ENCODE measurements at places on chromosomes 3 and 15. TPM values are rescaled to one million over a fixed set of nuclear protein-coding genes. Genes with fewer than 3 reads are reported as not detected.

The SLCO2A1 gene
- 11.1 TPM for total RNA-seq

- no peaks in the 10 kb centered on the region for H3K27me3 ChIP-seq
- H3K4me1 ChIP-seq, result peaks cover 5% of the 10 kb centered on the region
- no peak overlapping the region for H3K4me3 ChIP-seq
- H3K36me3 ChIP-seq, result no peaks in the 10 kb centered on the region
- DNase-seq, result peak; percentile 71
These were observed 4.9 kb upstream of the ALAS1 start for GRCh38 chr3:52193065-52193464.

- H3K4me1 ChIP-seq, result no peaks in the 10 kb centered on the region
- no peak overlapping the region for H3K4me3 ChIP-seq
These were observed 25.3 kb upstream of the CORO2B start for GRCh38 chr15:68553314-68553993.

GRCh38 chr3:98592345-98592935, 971 bp downstream of the CPOX start:
- no peaks in the 10 kb centered on the region for H3K4me1 ChIP-seq
- H3K27me3 ChIP-seq, result no peaks in the 10 kb centered on the region
- peak overlapping the region; percentile 59 for H3K4me3 ChIP-seq
- no peaks in the 10 kb centered on the region for H3K36me3 ChIP-seq
- no peak for DNase-seq
- H3K27ac ChIP-seq, result peak overlapping the region; percentile 76

The COL6A6 gene
- 0.32 TPM for total RNA-seq

The GPR171 gene
- 7.2 TPM for total RNA-seq

DNA sequence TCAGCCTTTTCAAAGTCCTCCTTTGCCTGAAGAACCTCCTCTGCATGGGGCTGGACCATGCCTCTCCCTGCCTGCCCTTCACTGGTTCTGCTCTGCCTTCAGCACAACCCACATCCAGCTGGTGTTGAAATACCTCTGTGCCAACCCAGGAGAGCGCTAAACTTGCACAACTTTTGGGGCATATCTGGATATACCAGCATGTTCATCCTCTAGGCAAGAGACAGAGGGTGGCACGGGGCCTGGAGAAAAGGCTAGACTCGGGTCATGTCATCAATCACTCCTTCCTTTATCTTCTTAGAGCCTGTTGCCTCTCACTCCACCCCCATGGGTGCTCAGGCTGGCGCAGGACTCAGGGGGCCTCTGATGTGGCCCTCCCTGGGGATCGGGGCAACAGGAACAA, 4.8 kb downstream of the SEMA4B start:
- no peak overlapping the region for H3K27ac ChIP-seq

DNA sequence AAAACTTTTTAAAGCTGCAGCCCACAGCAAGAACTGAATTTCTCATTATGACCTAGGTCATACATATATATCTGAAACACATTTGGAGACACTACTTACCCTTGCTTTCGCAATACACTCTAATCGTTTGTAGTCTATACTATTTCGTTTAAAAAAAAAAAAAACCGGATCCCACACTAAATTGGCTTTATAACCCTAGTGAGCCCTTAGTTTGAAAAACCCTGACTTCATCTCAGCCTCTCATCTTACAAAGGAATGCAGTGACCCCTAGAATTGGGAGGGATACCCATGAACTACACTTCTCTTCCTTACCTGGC, 4.2 kb downstream of the RARRES1 start:
- peaks cover 3% of the 10 kb centered on the region for H3K4me1 ChIP-seq
- no peak overlapping the region for H3K4me3 ChIP-seq
- H3K36me3 ChIP-seq, result no peaks in the 10 kb centered on the region
- H3K27me3 ChIP-seq, result no peaks in the 10 kb centered on the region
- H3K27ac ChIP-seq, result peak overlapping the region; percentile 82
- DNase-seq, result no peak

DNA sequence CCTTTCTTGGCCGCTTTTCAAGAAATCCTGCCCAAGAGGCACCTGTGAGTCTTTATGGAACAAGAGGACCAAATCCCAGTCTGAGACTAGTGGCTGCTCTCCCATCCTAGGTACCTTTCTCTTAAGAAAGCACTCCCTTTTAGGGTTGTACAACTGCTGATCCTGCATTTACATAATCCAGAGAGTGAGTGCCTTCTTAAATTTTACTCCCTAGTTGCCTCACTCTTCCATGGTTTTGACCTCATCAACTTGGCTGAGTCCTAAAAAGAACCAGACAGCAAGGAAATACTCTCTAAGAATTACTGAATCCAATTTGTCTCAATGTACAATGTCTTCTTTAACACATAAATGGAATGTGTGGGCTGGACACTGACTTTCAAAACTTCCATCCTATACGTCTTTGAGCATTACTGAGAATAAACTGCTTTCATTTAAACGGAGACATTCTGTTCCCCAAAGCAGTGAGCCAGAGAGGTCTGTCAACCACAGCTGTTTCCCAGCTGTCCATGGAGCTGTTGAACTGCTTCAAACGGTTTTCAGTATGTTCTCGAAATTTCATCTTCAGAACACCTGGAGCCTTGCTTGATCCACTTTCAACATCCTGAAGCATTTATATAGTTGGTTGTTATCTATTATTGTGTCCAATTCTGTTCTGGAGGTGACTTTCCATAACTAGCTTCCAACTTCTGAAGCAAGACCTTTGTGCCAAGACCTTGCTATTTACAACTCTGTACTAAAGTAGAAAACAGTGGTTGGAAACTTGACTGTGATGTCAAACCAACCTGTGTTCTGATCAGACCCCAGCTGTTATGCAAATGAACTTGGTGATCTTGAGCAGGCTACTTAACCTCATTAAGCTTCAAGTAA, 179.1 kb downstream of the SLC9A9 start:
- DNase-seq, result no peak
- H3K36me3 ChIP-seq, result no peaks in the 10 kb centered on the region
- H3K4me1 ChIP-seq, result no peaks in the 10 kb centered on the region

DNA sequence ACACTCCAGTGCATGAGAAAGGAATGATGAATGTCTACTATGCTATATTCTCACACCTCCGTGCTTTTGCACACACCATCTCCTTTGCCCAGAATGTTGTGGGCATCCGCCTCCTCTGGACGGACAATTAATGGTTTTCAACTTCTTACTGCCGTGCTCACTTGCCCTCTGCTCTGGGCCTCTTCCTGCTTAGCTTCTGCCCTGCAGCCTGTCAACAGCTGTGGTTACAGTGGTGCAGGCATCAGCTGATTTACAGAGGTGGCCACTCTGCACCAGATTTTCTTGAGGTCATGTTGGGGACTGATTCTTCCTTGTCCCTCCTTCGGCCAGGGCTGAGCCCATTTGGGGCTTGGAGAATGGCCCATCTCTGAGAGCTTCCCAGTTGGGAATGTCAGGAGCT, 56.5 kb upstream of the TMEM115 start:
- H3K4me1 ChIP-seq, result no peaks in the 10 kb centered on the region
- no peaks in the 10 kb centered on the region for H3K36me3 ChIP-seq
- no peaks in the 10 kb centered on the region for H3K27me3 ChIP-seq
- DNase-seq, result no peak
- H3K4me3 ChIP-seq, result no peak overlapping the region
- no peak overlapping the region for H3K27ac ChIP-seq

- no peaks in the 10 kb centered on the region for H3K36me3 ChIP-seq
- no peak overlapping the region for H3K27ac ChIP-seq
- no peaks in the 10 kb centered on the region for H3K27me3 ChIP-seq
- H3K4me1 ChIP-seq, result no peaks in the 10 kb centered on the region
These were observed 4.3 kb downstream of the PROS1 start for GRCh38 chr3:93969443-93969842.

The LHFPL4 gene
- total RNA-seq, result not detected

GRCh38 chr3:38598791-38599190, 50.7 kb downstream of the SCN5A start:
- no peaks in the 10 kb centered on the region for H3K4me1 ChIP-seq
- peak; percentile 33 for DNase-seq
- H3K4me3 ChIP-seq, result no peak overlapping the region
- no peaks in the 10 kb centered on the region for H3K36me3 ChIP-seq

DNA sequence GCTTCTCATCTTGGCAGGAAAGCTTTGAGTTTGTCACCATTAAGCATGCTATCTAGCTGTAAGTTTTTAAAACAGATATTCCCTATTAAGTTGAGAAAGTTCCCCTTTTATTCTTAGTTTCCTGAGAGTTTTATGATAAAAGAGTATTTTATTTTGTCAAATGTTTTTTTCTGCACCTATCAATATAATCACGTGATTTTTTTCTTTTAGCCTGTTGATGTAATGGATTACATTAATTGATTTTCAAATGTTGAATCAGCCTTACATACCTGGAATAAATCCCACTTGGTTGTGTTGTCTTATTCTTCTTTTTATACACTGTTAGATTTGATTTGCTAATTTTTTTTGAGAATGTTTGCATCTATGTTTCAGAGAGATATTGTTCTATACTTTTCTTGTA, 179.5 kb downstream of the ZNF621 start:
- H3K27me3 ChIP-seq, result no peaks in the 10 kb centered on the region
- no peak for DNase-seq
- no peaks in the 10 kb centered on the region for H3K4me1 ChIP-seq
- H3K36me3 ChIP-seq, result no peaks in the 10 kb centered on the region
- H3K27ac ChIP-seq, result no peak overlapping the region

DNA sequence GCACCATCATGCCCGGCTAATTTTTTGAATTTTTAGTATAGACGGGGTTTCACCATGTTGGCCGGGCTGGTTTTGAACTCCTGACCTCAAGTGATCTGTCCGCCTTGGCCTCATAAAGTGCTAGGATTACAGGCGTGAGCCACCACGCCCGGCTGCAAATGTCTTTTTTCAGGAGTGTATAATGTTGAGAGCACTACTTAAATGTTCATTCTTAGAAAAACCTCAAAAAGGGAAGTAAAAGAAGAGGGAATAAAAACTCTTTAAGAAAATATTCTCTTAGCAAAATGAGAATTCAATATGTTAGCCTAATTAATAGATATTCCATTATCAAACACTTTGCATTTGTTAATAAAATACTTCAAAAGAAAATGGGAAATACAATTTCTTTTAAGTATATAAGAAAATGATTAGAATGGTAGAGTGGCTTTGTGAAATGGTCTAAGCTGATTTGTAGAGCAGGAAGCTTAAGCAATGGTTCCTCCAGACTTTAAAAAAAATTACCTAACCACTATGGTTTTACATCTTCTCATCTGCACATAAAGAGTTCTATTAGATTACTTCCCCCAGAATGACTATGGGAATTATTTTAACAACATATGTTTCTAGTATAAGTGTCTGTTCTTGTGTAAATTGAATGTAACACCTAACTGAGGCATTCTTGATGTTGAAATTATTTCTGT, 226.7 kb upstream of the ALCAM start:
- H3K36me3 ChIP-seq, result no peaks in the 10 kb centered on the region
- H3K4me1 ChIP-seq, result no peaks in the 10 kb centered on the region
- H3K27me3 ChIP-seq, result no peaks in the 10 kb centered on the region
- no peak for DNase-seq

The HIGD1A gene
- 131 TPM for total RNA-seq

- H3K36me3 ChIP-seq, result no peaks in the 10 kb centered on the region
- H3K27ac ChIP-seq, result no peak overlapping the region
- no peaks in the 10 kb centered on the region for H3K4me1 ChIP-seq
- DNase-seq, result no peak
These were observed 524.9 kb downstream of the NTRK3 start for GRCh38 chr15:87731630-87732029.

GRCh38 chr15:79007066-79007465, 62.2 kb upstream of the CTSH start:
- peaks cover 8% of the 10 kb centered on the region for H3K4me1 ChIP-seq
- H3K27ac ChIP-seq, result no peak overlapping the region
- DNase-seq, result no peak
- H3K27me3 ChIP-seq, result no peaks in the 10 kb centered on the region
- H3K36me3 ChIP-seq, result no peaks in the 10 kb centered on the region

The NEDD4 gene
- 19.3 TPM for total RNA-seq

GRCh38 chr15:95085056-95085455, 853.7 kb downstream of the MCTP2 start:
- H3K27ac ChIP-seq, result no peak overlapping the region
- no peaks in the 10 kb centered on the region for H3K36me3 ChIP-seq

DNA sequence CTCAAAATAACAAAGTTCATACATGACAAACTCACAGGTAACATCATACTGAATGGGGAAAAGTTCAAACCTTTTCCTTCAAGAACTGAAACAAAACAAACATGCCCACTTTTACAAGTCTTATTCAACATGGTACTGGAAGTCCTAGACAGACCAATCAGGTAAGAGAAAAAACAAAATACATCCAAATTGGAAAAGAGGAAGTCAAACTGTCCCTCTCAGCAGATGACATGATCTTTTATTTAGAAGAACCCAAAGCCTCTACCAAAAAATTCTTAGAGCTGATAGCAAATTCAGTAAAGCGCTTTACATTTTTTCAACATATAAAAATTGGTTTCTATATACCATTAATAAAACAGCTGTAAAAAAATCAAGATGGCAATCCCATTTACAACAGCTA, 219.4 kb downstream of the STAG1 start:
- no peaks in the 10 kb centered on the region for H3K27me3 ChIP-seq
- DNase-seq, result no peak
- H3K4me3 ChIP-seq, result no peak overlapping the region
- no peaks in the 10 kb centered on the region for H3K36me3 ChIP-seq
- no peaks in the 10 kb centered on the region for H3K4me1 ChIP-seq
- no peak overlapping the region for H3K27ac ChIP-seq

GRCh38 chr3:186609247-186609868, 3.5 kb upstream of the AHSG start:
- H3K4me3 ChIP-seq, result no peak overlapping the region
- no peak for DNase-seq
- H3K27me3 ChIP-seq, result no peaks in the 10 kb centered on the region
- H3K4me1 ChIP-seq, result no peaks in the 10 kb centered on the region
- no peak overlapping the region for H3K27ac ChIP-seq

The LRTM1 gene
- total RNA-seq, result not detected

The MYL3 gene
- 6.2 TPM for total RNA-seq

DNA sequence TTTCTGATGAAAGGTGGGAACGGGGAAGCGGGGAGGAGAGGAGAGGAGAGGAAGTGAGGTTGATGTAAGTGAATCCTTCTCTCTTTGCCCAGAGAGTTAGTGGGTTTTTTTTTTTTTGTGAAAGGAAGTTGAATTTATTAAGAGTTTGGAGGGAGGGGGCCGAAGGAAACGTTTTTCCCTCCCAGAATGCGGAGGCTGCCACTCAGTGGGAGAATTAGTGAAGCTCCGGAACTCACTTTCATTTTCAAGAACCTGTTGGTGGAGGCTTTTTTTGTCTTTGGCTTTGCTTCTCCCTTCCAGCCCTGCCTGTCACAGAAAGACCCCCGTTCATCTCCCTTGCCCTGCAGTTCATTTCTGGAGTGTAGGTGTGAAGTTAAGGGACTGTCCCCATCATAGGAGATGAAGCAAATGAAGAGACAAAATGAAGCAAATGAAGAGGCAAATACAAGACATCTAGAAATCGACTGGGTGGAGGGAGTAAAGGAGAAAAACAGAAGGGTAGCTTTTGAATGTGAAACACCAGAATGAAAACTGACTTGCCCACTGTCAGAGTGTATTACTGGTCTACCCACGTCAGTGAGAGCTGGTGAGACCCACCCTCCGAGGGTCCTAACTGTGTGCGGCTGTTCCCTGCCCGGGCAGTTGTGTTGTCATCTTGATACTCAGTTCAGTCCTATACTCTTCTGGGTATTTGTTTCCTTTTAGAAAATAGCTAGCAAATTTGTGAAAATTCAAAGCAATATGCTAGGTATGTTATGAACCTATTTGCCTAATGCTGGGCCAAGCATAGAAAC, 91.5 kb downstream of the ITPR1 start:
- H3K36me3 ChIP-seq, result no peaks in the 10 kb centered on the region
- peak; percentile 33 for DNase-seq
- peak overlapping the region; percentile 75 for H3K27ac ChIP-seq
- H3K4me1 ChIP-seq, result no peaks in the 10 kb centered on the region

The RYR3 gene
- 2.6 TPM for total RNA-seq

The IMPG2 gene
- total RNA-seq, result 0.33 TPM
